ENCODE measurements at places on chromosomes 11 and 22. TPM values are rescaled to one million over a fixed set of nuclear protein-coding genes. Genes with fewer than 3 reads are reported as not detected.

IGF2 gene
- 29.2 TPM for total RNA-seq

LIF gene
- total RNA-seq: not detected

PLEKHB1 gene
- 13.4 TPM for total RNA-seq

TRIM6 gene
- total RNA-seq: 10.3 TPM

OR51B2 gene
- not detected for total RNA-seq

PAX6 gene
- total RNA-seq: 0.92 TPM

SMC1B gene
- not detected for total RNA-seq
